Fibroblast of skin of right biceps (primary cell): ENCODE measurements at places on chromosomes 5 and 9.

GRCh38 chr5:98163796-98164493 lies 609.5 kb upstream of the RGMB start:
- no peak for DNase-seq

DNA sequence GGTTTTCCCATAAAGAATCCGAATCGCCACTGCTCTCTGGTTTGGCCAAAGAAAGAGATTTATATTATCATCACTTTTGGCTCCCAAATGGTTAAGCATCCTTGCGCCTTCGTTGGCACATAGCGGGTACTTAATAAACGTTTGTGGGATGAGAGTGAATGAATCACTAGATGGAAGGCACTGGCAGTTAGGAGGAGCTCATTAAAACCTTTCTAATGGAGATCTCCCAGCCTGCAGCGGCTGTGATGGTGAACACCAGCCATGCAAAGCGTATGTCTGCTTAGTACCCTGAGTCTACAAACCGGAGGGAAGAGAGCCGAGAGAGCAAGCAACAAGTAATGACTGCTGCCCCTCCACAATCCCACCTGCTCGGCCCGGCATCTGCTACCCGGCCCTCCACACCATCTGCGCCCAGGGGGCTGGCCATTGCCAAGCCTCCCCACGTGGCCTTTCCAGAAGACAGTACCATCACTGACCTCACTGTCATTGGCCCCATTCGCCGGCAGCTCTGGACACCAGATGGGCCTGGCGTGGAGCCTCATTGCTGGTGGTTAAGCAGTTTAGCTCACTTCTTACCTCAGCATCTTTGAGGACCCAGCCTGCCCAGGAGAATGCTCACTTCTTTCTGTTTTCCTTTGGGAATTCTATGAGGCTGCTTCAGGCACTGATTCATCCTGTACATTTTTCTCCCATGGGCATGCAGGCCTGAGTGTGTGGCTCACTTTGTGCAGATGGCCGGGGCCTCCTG lies 39.3 kb upstream of the ANKRD33B start:
- peak; percentile 96 for DNase-seq

GRCh38 chr9:124673063-124673462 lies 98.0 kb downstream of the NR6A1 start:
- no peak for DNase-seq

DNA sequence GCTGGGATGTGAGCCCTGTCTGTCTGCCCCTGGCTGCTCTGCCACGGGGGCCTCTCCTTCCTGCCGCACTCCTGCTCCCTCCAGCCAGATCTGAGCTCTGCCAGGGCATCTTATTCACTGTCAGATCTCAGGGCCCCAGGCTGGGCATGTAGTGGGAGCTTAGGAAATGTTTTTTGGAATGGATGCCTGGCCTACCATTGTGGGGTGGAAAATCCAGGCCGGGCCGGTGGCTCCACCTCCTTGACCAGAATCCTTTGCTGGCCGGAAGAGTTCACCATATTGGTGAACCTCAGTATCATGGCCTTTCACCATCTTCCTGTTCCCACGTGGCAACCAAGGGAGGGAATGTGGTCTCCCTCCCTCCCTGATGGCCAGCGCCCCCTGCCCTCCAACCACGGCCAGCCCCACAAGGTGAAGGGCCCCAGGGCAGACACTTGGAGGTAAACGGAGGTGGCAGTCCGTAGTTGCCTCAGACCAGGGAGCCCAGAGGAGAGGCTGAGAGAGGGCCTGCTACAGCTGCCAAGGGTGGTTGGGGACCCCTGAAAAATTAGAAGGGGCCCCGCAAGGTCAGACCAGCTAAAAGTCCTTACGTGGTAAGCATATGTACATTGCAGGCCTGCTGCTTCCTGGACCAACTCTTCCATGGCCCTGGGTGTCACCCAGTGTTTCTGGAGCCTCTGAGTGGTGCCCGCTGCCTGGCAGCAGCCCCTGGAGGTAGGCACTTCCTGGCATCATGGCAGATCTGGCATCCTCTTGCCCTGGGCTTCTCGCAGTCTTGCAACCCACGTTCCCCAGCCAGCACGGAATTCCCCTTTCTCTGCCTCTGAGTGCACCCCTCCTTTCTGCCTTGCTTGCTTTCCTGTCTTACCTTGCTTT lies 153.3 kb downstream of the RGS3 start:
- no peak for DNase-seq

- DNase-seq, result no peak
Observed at GRCh38 chr5:65938256-65938655, 11.9 kb downstream of the ERBIN start.

- DNase-seq, result no peak
Observed at GRCh38 chr9:35842020-35842745, 13.2 kb downstream of the TMEM8B start.

DNA sequence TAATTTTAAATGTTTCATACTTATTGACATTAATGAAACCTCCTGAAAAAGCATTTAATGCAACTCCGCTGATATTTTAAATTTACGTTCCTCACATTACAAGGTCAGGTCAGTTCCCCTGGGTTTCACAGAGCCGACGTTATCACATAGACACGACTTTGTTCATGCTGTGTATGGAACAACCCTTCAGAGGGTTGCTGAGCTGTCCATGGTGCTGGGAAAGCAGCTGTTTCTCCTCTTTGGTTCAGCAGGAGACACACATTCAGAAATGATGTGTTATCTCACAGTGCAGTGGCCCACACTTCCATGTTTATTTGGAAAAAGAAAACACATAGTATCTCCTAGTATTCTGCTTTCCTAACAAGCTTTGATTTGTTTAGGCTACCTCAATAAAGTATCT lies 53.5 kb downstream of the PPP2R2B start:
- DNase-seq, result peak; percentile 12

GRCh38 chr5:131212471-131213021 lies 41.8 kb downstream of the LYRM7 start:
- no peak for DNase-seq

DNA sequence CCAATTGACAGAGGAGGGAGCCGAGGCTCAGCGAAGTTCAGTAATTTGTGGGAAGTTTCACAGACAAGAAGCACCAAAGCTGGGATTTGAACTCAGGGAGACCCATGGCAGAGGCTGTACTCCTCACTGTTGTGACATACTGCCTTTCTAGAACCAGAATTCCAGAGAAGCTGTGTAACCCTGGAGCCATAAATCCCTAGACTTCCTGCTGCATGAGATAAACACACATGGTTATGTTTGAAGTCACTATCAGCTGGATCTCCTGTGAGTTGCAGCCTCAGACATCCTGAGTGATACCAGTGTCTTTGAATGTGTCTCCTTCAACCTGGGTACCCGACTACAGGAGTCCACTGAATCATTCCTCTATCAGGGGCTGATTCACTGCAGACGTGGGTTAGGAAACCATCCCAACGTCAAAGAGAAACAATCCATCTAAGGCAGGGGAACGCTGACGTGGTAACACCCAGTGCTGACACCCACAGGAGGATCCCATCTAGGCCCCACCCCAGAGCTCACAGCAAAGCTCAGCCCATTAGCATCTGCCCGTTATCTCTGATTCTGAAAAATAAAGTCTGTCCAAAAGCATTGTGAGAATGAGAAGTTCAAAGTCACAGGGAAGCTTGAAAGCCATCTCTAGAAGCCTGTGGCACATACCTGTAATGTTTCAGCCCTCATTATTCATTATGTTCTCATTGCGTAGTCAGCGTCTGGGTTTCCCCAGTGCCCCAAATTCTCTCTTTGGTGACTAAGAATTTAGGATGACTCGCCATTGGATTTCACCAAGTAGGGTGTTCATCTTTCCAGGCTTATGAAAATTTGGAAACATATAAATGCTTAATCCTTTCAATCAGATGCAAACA lies 36.3 kb upstream of the BASP1 start:
- DNase-seq, result peak; percentile 99

GRCh38 chr5:143878430-143878829 lies 66.5 kb downstream of the HMHB1 start:
- no peak for DNase-seq

- DNase-seq, result no peak
Observed at GRCh38 chr5:82534986-82535385, 256.8 kb upstream of the RPS23 start.

- no peak for DNase-seq
Observed at GRCh38 chr5:71905834-71906711, 187.0 kb downstream of the CARTPT start.

DNA sequence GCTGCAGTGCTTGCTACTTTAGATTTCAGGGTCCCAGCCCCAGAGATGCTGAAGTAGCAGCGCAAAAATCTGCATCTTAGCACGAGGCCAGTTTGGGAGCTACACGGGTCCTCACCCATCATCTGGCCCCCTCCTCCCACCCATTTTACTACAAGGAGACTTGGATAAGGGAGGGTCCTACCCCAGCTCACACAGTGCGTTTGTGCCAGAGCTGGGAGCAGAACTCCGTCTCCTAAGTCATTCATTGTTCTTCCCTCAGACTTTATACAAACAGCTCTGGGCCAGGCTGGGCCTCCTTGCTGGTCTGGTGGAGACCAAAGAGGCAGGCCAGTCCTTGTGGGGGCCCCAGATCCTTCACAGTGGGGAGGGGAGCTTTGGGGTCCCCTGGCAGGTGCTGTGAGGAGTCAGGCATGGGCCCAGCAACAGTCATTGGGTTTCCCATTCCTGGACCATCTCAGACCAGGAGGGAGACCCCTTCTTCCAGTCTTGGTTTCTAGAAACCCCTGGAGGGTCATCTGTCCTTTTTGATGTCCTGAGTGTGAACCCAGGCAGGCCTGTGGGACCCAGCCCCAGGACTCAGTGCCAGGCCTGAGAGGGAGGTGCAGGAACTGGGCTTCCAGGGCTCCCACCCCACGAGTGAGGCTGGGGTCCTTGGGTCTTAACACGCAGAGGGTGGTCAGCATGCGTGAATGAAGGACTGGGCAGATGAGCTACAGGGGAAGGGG lies 2.3 kb upstream of the IL17B start:
- DNase-seq, result no peak

GRCh38 chr5:97918620-97919019 lies 735.6 kb upstream of the RIOK2 start:
- no peak for DNase-seq

- no peak for DNase-seq
Observed at GRCh38 chr5:152474961-152475360, 69.9 kb upstream of the NMUR2 start.

GRCh38 chr9:33721674-33722358 lies 73.5 kb upstream of the PRSS3 start:
- peak; percentile 71 for DNase-seq

- no peak for DNase-seq
Observed at GRCh38 chr9:89319015-89319905, 960 bp downstream of the SECISBP2 start.

GRCh38 chr5:134769206-134769605 lies 10.6 kb downstream of the DDX46 start:
- peak; percentile 49 for DNase-seq

DNA sequence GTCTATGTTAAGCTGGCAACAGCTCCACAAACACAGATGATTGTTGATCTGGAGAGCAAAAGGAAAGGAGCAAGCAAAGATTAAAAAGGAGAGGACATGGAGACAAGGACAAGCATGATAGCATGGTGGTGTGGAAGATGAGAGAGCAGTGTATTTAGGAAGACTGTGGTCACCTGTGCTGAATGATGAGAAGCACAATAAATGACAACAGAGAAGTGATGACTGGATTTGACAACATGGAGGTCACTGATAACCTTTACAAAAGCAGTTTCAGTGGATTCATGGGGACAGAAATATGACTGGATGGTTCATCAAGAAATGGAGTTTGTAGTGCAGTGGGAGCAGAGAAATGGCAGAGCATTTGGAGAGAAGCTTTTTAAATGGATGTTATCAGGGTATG lies 20.2 kb downstream of the TTC33 start:
- DNase-seq, result no peak
